WTC11 (cell line): ENCODE measurements at places on chromosomes 4 and X. TPM values are rescaled to one million over a fixed set of nuclear protein-coding genes. Genes with fewer than 3 reads are reported as not detected.

GRCh38 chr4:124727331-124727890 lies 14.9 kb upstream of the ANKRD50 start:
- H3K27me3 ChIP-seq, result no peaks in the 10 kb centered on the region
- no peak for DNase-seq
- no peak overlapping the region for H3K27ac ChIP-seq

NPY1R gene
- total RNA-seq, result 18.0 to 21.5 TPM (median 21.3 TPM) in 3 replicates

MAOA gene
- total RNA-seq, result 6.0 to 7.6 TPM (median 6.7 TPM) in 3 replicates

SSX4 gene
- total RNA-seq, result 0.17 TPM in 1 of 3 replicates, not detected in the others

CT45A1 gene
- total RNA-seq, result not detected in 3 replicates

DNA sequence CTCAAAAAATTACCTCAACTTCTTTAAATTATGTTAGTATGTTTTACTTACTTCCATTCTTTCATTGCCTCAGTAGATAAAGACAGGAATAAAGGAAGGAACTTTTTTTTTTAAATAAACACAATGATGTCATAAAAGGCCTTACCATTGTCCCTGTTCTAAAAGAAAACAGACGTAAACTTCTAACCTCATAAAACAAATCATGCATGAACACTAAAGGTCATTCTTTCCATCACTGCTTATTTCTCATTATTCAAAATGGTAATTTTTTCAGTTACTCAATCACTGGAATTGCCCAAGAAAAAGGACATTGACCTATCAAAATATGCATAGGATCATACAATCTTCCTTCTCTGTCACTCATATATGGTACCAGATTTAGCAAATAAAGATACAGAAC lies 32.2 kb upstream of the ARMCX2 start:
- H3K4me1 ChIP-seq, result peaks cover 24% of the 10 kb centered on the region
- no peaks in the 10 kb centered on the region for H3K36me3 ChIP-seq
- DNase-seq, result no peak
- no peak overlapping the region for H3K4me3 ChIP-seq

- no peak overlapping the region for H3K27ac ChIP-seq
- peak; percentile 10 for DNase-seq
These were observed 8.8 kb downstream of the TMEM255A start for GRCh38 chrX:120302434-120302833.

DNA sequence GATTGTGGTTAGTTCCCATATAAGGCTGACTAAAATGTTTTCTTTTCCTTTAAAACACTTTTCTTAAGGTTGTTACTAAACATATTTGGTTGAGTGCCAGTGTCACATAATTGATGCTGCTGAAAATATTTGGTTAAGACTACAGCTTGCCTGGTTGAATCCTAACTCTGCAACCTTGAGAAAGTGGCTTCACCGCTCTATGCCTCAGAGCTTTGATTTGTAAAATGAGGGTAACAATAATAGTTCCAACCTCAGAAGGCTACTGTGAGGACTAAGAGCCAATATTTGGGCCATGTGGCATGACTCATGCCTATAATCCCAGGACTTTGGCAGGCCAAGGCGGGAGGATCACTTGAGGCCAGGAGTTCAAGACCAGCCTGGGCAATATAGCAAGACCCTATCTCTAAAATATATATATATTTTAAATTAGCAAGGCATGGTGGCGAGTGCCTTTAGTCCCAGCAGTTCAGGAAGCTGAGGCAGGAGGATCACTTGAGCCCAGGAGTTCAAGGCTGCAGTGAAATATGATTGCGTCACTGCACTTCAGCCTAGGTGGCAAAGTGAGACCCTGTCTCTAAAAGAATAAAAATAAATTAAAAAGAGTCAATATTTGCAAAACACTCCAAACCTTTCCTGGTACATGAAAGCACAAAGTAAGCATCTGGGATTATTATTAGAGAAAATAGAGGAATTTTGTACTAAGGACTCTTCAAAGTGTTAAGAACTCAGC lies 7.1 kb upstream of the NEIL3 start:
- no peak for DNase-seq
- no peaks in the 10 kb centered on the region for H3K27me3 ChIP-seq
- H3K27ac ChIP-seq, result no peak overlapping the region
- peaks cover 7% of the 10 kb centered on the region for H3K36me3 ChIP-seq
- H3K4me1 ChIP-seq, result no peaks in the 10 kb centered on the region

DNA sequence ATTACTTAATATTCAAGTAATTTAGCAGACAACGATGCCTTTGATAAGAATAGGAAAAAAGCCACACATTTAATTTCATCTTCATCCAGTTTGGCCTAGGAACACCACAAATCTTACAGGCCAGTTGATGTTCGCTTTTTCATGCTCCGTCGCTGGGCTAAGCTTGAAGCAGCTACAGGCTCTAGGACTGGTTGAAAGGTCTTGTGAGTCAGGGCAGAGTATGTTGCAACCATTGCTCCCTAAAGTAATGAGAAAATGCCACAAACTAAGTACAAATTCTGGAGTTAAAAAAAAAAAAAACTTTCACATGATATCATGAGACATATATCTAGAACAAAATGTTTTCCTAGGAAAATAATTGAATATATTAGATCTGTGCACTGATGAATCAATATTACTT lies 123.8 kb downstream of the RPS6KA6 start:
- H3K27ac ChIP-seq, result no peak overlapping the region
- H3K4me1 ChIP-seq, result no peaks in the 10 kb centered on the region
- H3K36me3 ChIP-seq, result 0 out of 2 replicates have a peak, but pooled peaks cover 5% of the 10 kb centered on the region
- DNase-seq, result no peak
